ENCODE measurements at places on chromosomes 16 and 17. TPM values are rescaled to one million over a fixed set of nuclear protein-coding genes. Genes with fewer than 3 reads are reported as not detected.

DNA sequence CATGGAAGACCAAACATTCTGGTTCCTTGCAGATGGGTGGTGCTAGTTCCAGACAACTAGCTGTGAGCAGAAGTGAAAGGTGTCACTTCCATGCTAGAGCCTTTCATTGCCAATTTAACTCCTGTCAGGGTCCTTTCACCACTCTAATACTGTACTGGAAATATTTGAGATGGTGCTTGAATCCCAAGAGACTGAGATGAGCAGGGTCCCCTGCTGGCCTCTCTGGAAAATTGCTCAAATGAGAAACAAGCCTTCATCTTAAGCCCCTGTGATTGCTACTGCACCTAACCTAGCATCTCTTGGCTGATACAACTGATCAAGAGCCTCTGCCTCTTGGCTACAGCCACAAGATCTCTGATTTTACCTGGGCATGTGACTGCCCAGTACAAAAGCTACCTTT lies 7.4 kb upstream of the VAC14 start:
- no peak overlapping the region for H3K27ac ChIP-seq
- no peaks in the 10 kb centered on the region for H3K36me3 ChIP-seq
- H3K4me3 ChIP-seq = no peak overlapping the region
- no peak for DNase-seq

Gene GDPD1
- 7.6 TPM for total RNA-seq

DNA sequence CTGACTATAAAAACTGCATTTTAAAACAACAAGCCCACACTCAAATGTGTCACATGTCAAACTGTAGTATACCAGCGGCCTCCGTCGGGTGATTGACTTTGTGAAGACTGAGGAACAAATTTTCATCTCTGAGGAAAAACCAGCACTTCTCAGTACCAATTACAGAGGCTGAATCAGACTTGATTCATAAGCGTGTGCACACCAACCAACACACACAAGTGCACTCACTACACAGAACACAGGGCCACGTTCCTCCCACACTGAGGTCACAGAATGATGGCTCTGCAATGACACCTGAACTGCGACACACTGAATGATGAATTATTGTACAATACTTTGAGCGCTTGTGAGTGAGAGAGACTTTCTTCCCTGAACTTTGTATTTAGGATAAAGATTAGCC lies 29.6 kb downstream of the XPO6 start:
- DNase-seq = no peak
- H3K27me3 ChIP-seq = no peaks in the 10 kb centered on the region
- peaks cover 31% of the 10 kb centered on the region for H3K4me1 ChIP-seq
- peak overlapping the region; percentile 62 for H3K27ac ChIP-seq

GRCh38 chr16:5509336-5509735 lies 411.7 kb upstream of the EEF2KMT start:
- DNase-seq = no peak
- no peak overlapping the region for H3K27ac ChIP-seq
- peaks cover 49% of the 10 kb centered on the region for H3K27me3 ChIP-seq
- no peak overlapping the region for H3K4me3 ChIP-seq
- H3K36me3 ChIP-seq = no peaks in the 10 kb centered on the region
- no peaks in the 10 kb centered on the region for H3K4me1 ChIP-seq

Gene TMEM204
- 6.6 TPM for total RNA-seq

DNA sequence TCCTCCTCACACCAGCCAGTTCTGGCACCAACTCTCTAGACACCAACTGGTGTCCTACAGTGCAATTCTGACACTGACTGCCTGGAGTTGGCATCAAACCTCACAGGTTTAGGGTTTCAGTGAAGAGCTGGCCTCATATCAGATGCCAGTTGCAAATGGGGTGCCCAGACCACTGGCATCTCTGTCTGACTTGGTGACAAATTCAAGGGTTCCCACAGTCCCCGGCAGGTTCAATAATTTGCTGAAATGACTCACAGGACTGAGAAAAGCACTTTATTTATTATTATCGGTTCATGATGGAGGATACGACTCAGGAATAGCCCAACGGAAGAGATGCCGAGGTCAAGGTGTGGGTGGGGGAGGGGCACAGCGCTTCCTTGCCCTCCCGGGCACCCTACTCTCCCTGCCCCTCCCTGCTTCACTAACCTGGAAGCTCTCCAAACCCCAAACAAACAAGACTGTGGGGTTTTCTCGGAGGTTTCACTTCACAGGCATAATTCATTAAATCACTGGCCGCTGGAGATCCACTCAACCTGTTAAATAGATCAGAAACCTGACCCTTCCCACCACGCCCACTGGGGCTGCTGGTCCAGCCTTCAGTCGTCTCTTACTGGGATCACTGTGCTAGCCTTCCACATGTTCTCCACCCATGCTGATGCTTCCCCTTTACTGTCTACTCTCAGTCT lies 1.7 kb upstream of the NLRP1 start:
- H3K4me3 ChIP-seq = no peak overlapping the region
- H3K4me1 ChIP-seq = no peaks in the 10 kb centered on the region

All from mesothelial cell of epicardium (in vitro differentiated cells).